Cerebellar cortex (tissue), 1 donor: ENCODE measurements at places on chromosomes 6 and 20.
A peak's percentile ranks its signal among the peaks of the same experiment; 100 is the strongest.

GRCh38 chr6:169241688-169242350 lies 11.8 kb downstream of the THBS2 start:
- no peak for DNase-seq

- DNase-seq: no peak
These were observed 67.0 kb upstream of the AKAP12 start for GRCh38 chr6:151172751-151173150.

GRCh38 chr20:2867081-2867864 lies 6.0 kb upstream of the PTPRA start:
- no peak for DNase-seq

GRCh38 chr6:143399775-143400174 lies 50.7 kb downstream of the ADAT2 start:
- DNase-seq: no peak

- no peak for DNase-seq
These were observed 521.7 kb downstream of the EPM2A start for GRCh38 chr6:145213614-145214013.

DNA sequence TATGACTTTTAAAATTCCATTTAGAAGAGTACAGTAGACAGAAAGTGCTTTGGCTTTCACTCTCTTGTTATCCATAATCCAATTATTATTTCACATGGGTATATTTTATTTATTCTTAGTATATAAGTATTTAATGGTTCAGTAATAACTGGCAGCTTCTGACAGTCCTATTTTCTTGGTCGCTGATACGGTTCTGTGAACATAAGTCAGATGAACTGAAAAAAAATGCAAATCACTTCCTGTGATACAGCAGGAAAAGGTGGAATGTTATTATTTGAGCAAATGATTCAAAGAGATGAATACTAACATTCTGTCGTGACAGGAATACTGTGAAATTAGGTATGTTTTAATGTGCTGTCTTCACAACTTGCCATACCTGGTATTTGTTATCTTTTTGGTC lies 132.3 kb downstream of the ARHGAP18 start:
- no peak for DNase-seq

- no peak for DNase-seq
These were observed 642.3 kb downstream of the MAFB start for GRCh38 chr20:40046703-40047102.

- no peak for DNase-seq
These were observed 77.8 kb upstream of the FABP7 start for GRCh38 chr6:122701666-122702065.

- DNase-seq: no peak
These were observed 37.5 kb downstream of the NOX3 start for GRCh38 chr6:155418017-155418761.

DNA sequence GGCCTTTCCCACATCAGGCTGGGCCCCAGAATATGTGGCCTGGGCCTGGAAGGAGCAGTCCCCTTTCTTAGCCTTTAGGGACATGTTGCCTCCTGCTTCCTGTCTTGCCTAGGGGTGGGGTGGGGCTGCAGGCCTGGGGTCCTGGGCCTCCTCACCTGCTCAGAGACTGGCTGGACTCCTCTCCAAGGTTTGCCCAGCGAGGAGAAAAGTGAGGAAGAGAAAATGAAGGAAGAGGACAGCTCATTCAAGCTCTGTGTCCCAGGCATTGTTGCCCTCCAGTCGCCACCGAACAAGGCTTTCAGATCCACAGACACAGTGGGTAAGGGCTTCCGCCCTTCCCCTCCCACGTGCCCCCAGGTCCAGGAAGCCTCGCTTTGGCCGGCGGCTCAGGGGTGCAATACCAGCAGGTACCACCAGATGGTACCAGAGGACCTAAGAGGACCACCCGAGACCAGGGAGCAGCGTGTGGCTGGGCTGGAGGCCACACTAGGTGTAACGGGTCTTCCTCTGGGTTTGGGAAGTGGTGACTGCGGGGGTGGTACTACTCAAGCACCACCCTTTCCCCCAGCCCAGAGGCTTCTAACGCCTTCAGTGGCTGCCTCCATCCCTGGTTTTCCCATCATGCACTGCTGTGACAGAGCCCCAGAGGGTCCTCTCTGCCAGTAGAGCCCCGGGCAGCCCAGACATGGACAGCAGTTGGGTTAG lies 5.5 kb upstream of the BAK1 start:
- peak; percentile 89 for DNase-seq

DNA sequence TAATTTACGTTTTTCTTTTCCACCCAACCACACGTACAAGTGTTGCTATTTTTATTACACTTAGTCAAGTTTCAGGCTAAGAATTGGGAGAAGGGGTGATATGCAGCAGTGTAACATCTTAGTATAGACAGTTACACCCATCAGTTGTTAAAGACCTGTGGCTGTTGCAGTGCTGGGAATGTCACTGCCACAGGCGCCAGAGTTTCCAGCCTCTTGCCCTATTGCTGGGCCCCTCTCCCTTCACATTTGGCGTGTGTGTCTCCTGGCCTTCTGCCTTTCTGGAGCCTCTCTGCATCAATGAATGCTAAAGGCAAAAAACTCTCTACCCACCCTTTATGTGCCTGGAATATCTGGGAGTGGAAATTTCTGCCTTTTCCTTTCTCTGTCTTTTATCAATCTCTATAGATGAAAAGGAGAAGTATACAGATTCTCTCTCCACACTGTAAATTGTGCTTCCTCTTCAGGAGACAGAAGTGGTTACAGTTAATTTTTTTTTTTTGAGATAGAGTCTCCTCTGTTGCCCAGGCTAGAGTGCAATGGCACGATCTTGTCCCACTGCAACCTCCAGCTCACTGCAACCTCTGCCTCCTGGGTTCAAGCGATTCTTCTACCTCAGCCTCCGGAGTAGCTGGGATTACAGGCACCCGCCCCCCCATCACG lies 73.0 kb downstream of the TIAM2 start:
- no peak for DNase-seq

- no peak for DNase-seq
These were observed 73.2 kb downstream of the TRMT6 start for GRCh38 chr20:5877128-5877527.

DNA sequence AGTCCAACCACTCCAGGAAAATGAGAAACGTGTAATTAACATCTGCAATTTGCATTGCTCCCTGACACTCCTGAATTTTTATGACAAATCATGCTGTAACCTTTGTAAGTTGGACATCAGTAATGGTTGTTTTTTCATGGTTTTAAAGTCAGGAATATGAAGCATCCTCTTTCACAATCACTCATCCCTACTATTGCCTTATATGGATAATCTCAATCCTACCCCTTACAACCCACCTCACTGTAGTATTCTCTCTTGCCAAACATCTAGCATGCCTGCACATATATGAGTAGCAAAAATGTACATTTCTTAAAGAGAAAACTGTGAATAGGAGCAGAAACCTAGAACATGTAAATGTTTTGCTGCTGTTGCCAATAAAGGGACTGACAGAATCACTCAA lies 729.5 kb downstream of the KIF16B start:
- DNase-seq: no peak

GRCh38 chr6:139644821-139645220 lies 270.4 kb upstream of the CITED2 start:
- DNase-seq: peak; percentile 20

DNA sequence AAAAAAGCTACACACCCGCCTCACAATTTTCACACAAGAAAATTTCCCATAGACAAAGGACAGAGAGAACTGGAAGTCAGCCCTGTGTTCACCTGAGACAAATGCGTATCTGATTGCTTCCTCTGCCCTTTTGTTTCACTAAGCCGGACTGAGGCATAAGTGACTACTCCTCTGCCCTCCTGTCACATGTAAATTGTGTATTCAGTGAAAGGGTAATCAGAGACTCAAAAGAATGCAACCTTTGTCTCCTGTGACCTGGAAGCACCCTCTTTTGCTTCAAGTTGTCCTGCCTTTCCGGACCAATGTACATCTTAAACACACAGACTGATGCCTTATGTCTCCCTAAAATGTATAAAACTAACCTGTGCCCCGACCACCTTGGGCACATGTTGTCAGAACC lies 483.8 kb upstream of the EYS start:
- no peak for DNase-seq
